ENCODE measurements at places on chromosomes 6 and 20. TPM values are rescaled to one million over a fixed set of nuclear protein-coding genes. Genes with fewer than 3 reads are reported as not detected.

Gene DDO
- total RNA-seq, result 5.6 TPM

Gene HSF2
- total RNA-seq, result 9.3 TPM

GRCh38 chr6:111989743-111990142 is 64.2 kb upstream of the CCN6 start:
- DNase-seq, result no peak

- DNase-seq, result no peak
These were observed 84.5 kb downstream of the HIVEP2 start for GRCh38 chr6:142860498-142860897.

GRCh38 chr20:5146871-5147592 is 20.2 kb downstream of the CDS2 start:
- DNase-seq, result no peak

- DNase-seq, result no peak
These were observed 24.4 kb downstream of the RRAGD start for GRCh38 chr6:89387516-89388201.

- no peak for DNase-seq
These were observed 96.4 kb upstream of the TAB2 start for GRCh38 chr6:149220882-149221773.

DNA sequence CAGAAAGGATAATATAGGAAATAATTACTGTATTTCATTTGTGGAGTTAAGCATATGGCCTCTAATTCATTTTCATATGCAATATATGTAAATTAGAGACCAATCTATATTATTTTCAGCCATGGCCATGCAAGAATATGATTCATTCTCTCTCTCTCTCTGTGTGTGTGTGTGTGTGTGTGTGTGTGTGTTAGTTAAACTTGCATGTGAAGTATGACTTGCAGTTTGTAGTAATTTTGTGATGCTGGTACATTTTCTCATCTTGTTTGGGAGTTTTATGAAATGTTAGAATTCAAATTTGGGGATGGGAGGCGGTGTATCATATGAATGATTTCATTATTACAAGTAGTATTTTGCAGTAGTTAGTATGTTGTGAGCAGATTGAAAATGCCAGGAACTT is 74.8 kb downstream of the JARID2 start:
- no peak for DNase-seq

DNA sequence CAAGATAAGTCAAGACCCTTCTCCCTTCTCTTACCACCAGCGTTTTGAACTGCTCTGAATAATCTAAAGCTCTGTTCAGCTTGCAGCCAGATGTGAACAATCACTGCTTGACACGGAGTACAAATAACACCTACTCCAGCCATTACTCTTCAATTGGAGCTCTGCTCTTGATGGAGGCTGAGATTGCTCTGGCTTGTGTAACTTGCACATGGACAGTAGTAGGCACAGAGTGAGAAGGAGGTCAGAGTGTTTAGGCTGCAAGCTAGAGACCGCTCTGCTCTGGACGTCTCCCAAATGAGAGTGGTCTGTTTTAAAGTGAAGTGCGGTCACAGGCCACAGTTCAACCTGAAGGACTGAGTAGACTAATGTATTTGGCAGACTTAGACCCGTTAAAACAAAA is 158.3 kb downstream of the HDGFL1 start:
- no peak for DNase-seq

Measured in mucosa of gallbladder (tissue), 1 donor.